Frontal cortex (tissue), 4 donors: ENCODE measurements at places on chromosomes 2 and 18. TPM values are rescaled to one million over a fixed set of nuclear protein-coding genes. Genes with fewer than 3 reads are reported as not detected.

Gene CLEC4F
- not detected for total RNA-seq

Gene POTEE
- not detected for total RNA-seq

Gene RFX8
- 0.41 TPM for total RNA-seq

Gene WDR35
- 25.7 TPM for total RNA-seq

Gene FKBP1B
- 73.8 TPM for total RNA-seq

Gene CCDC178
- 2.9 TPM for total RNA-seq
